Spinal cord (tissue), 10 donors: ENCODE measurements at places on chromosomes 2 and 18. TPM values are rescaled to one million over a fixed set of nuclear protein-coding genes. Genes with fewer than 3 reads are reported as not detected.

DNA sequence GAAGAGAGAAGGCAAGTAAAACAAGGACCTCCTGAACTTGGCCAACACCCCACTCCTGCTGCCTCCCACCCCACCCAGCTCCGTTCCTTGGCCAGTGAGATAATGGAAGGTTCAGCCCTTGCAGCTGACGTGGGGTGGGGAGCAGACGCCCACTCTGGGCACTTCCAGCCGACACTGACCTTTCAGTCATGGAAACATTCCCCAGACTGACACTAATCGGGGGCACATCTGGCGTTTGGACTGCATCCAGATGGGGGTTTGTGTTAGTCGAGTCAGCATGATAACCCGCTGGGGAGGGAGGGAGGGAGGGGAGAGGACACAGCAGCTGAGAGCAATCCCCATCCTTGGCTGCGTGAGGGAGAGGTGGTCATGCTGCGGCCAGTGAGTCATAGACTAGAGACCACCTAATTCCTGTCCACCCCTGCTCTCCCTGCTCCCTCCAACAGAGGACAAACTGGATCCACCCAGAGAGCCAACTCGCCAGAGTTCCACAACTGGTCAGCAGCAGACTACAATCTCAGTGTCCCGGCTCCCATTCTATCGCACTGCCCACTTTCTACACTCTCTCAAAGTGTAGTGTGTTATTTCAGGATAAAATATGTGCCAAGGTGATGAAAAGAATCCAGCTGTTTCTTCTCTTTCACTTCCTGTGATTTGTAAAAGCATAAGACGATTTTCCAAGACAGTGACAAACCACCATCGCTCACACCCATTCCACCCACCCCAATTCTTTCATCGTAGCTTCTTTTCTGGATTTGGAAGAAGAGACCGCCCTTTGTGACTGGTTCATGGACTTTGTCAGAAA lies 115.4 kb upstream of the PKDCC start:
- peak; percentile 91 for DNase-seq

DNA sequence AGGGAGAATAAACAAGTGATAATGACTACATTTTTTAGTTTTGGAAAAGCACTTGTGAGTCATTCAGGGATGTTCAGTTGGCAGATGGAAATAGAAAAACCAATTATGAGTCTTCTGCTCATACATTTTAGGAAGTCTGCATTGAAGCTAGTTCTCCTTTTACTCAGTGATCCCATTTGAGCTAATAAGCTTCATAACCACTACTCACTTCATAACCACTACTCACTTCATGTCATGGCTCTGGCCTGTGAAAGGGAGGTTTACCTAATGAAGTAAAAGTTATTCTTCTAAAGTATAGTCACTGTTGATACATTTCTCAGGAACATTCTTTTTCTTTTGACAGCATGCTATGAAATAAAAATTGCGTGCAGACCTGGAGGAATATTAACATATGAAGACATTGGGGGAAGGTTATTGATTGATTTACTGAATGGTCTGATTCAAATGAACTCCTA lies 948.7 kb downstream of the TSN start:
- DNase-seq = no peak

The KLF11 gene
- polyA plus RNA-seq = 13.3 TPM

DNA sequence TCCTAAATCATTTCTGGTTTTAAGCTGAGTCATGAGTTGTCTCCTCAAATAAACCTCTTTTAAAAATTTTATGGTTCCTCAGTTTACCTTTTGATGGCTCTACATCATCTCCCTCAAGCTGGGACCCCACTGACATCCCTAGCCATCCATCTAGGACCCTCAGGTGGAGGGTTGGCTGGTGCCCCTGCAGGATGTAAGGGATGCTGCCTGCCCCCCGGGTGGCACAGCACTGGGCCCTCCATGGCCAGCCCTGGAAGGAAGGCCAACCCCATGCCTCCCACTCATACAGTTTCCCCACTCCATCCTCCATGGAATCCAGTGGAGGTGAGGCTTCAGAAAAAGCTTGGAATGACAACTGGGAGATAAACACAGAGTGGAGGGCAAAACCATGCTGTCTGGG lies 17.2 kb upstream of the GPC1 start:
- DNase-seq = no peak

DNA sequence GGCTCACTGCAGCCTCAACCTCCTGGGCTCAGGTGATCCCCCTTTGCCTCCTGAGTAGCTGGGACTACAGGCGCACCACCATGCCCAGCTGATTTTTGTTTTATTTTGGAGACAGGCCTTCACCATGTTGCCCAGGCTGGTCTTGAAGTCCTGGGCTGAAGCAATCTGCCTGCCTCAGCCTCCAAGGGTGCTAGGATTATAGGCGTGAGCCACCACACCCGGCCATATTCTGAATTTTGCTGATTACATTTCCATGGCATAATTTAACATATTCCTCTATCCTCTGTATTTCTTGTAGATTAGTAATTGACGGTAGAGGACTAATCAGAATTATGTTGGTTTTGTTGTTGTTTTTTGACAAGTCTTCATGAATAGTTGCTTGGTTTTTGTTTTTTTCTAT lies 50.6 kb downstream of the MEX3C start:
- no peak for DNase-seq

The KLF7 gene
- polyA plus RNA-seq = 24.4 TPM

GRCh38 chr18:68764016-68764415 lies 33.9 kb upstream of the CCDC102B start:
- DNase-seq = no peak

- DNase-seq = no peak
Observed at GRCh38 chr2:99864561-99865553, 277.5 kb downstream of the AFF3 start.

GRCh38 chr18:36392164-36392978 lies 94.9 kb downstream of the FHOD3 start:
- DNase-seq = no peak

- DNase-seq = no peak
Observed at GRCh38 chr2:5140347-5140746, 551.8 kb upstream of the SOX11 start.

DNA sequence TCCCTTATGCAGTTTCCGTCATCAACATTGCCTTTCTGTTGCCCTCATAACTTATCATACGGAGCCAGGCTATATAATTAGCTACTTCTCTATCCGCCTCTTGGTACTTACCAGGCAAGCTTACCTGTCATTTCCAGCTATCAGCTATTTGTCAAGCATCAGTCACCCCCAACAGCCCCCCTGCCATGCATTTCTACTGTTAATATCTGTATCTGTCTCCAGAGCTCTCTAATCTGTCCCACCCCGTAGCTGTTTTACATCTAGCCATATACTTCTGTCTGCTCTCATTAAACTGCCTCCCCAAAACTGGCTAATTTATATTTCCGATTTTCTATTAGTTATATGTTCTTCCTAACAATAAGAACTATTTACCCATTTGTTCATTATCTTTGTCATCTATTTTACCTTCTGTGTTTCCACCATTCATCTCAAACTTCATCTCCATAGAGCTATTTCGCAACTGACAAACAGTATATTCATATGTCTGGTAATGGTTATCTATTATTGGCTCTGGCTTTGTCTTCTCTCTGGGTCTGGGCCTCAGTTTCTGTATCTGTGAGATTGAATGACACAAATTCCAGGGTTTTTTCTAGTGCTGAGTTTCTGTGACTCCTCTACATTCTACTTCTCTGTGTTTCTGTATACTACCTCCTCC lies 9.6 kb downstream of the EMX1 start:
- no peak for DNase-seq

The SCYGR4 gene
- polyA plus RNA-seq = 0.57 TPM

- no peak for DNase-seq
Observed at GRCh38 chr2:82591718-82592117, 1867.4 kb downstream of the SUCLG1 start.

DNA sequence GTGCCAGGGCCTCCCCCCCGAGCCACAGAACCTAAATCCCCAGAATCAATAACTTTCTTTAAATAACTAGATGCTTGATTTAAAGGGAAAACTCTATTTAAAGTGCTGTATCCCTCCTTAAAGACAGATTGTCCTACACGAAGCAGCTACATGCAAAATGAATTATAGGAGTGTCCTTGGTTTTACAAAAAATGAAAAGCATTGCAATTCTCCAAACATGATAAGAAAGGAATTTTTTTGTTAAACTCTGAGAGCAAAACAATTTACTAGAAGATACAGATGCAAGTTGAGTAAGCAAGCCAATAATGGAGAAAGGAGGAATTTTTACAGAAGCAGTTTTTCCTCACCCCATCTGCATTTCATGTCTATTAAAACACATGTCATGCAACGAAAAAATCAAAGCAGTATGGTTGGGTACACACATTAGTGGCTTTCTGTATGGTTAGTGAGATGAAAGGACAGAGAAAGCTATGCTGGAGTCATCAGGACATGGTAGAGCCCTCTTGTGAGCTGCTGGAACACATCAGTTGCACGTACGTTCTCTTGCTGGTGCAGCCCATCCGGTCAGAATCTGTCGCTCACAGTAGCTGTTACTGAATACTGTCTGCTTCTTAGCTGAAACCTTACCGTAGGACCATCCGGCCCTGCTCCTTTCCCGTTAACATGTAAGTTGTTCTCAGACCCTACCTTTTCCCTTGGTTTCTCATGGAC lies 25.9 kb upstream of the STEAP3 start:
- DNase-seq = no peak

The ORC2 gene
- 18.6 TPM for polyA plus RNA-seq
